ENCODE measurements at places on chromosomes 7 and 10.

GRCh38 chr10:11414314-11415038, 197.0 kb downstream of the USP6NL start:
- DNase-seq = no peak

DNA sequence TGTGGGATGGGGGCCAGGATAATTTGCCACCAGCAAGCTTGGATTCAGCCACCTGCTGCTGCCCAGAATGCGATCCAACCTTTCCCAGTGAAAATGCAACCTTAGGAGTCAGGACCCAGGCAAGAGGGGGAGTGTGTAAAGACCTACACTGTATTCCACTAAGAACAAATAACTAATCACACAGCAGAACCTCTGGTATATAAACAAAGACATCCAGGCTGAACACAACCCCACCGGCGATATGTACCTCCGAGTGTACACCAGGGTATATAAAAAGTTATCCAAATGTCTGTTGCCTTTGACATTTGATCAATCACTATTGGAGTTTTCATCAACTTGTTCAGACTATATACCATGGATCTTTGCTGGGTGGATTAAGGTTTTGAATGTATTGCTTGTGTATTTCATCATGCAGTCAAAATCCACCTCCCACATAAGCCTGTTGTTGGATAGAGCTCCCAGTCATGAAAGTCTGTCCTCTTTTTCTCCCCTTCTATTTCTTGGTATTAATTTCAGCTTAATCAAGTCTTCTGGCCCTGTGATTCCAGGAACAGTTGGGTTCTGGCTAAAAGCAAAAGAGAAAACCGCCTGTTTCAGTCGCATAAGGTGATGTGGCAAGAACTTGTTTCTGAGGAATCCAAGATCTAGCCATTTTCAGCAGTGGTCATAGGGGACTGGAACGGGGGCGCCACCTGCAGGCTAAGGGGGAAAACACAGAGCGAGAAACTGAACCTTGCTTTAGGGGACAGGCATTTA, 290.7 kb downstream of the CCDC3 start:
- peak; percentile 85 for DNase-seq

- DNase-seq = no peak
These were observed 87.9 kb downstream of the STRA8 start for GRCh38 chr7:135321556-135321955.

DNA sequence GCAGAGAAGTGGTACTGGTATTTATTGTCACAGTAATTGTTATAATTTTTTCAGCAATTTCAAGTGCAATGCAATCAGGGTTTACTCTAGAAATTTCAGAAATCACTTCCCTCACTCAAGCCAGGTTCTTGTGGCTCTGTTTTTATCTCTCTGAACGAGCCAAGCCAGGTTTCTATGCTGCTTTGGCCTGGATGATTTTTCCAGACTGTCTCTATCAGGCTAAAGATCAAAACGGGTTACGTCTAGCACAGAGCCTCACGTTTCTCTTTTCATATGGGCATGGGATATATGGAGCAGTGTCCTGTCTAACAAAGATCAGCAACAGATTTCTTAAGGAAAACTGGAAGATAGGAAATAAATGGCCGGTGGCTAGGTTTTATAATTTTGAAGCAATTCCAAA, 1105.3 kb downstream of the NRG3 start:
- no peak for DNase-seq

DNA sequence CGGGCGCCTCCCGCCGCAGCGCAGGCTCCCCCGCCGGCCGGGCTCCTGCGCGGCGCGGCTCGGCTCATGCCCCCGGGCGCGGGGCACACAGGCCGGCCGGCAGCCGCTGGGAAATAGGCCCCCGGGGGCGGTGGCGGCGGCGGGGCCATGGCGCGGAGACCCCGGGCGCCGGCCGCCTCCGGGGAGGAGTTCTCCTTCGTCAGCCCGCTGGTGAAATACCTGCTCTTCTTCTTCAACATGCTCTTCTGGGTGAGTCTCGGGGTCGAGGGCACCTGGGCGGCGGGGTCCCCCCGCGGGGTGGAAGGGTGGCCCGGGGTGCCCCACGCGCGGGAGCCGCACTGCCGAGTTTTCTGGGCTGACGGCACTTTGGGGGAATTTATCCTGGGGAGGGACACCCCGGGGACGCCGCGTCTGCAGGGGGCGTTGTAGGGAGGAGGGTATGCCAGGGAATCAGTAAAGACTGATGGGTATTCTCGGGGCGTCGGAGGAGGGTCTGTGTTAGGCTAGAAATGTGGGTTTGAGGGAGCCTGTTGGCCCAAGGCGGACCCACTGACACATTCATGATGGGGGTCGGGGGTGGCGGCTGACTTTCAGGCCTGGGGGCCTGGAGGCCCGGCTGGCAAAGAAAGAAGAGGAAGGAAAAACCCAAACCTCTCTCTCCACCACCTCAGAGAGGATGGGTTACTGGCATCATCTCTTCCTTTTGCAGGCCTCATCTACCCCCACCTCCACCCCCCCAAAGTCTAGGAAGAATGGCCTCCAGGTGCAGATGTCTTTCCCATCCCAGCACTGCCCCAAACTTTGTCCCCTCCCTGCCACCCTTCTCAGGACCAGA, 544 bp downstream of the TSPAN33 start:
- peak; percentile 6 for DNase-seq

GRCh38 chr10:12503311-12503710, 154.0 kb downstream of the CAMK1D start:
- no peak for DNase-seq

GRCh38 chr7:28893888-28894287, 64.2 kb downstream of the TRIL start:
- no peak for DNase-seq

- no peak for DNase-seq
These were observed 62.6 kb upstream of the C1GALT1 start for GRCh38 chr7:7119729-7120128.

GRCh38 chr10:90842725-90843124, 15.1 kb downstream of the HTR7 start:
- DNase-seq = no peak

DNA sequence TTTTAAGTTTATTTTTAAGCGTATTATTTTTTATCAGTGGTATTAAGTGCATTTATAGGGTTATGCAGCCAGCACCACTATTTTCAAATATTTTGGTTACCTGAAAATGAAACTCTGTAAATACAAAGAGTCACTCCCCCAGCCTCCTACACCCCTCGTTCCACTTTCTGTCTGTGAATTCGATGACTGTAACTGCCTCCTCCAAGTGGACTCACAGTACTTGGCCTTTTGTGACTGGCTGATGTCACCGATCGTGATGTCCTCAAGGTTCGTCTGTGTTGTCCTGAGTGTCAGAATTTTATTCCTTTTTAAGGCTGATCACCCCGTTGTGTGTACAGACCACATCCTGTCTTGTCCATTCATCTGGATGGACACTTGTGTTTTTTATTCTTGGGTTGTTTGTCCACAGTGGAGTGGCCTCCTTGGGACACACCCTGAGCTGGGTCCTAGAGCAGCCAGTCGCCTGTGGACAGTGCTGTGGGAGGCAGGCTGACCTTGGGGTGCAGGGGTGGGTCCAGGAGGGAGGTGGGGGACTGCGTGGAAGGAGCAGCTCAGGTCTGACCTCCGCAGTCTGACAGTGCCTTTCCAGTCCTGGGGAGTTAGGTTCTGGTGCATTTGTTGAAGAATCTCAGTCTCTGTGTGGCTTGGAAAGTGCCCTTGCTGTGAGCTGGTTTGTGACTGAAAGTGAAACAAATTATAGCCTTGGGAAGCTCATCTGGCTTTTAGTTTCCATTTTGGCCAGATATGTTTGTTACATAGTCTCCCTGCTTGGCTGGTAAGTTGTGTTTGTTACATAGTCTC, 6.9 kb downstream of the MTG1 start:
- DNase-seq = no peak

- no peak for DNase-seq
These were observed 22.3 kb downstream of the SMURF1 start for GRCh38 chr7:99121496-99122021.

- no peak for DNase-seq
These were observed 69.6 kb downstream of the SHOC2 start for GRCh38 chr10:110989016-110989415.

DNA sequence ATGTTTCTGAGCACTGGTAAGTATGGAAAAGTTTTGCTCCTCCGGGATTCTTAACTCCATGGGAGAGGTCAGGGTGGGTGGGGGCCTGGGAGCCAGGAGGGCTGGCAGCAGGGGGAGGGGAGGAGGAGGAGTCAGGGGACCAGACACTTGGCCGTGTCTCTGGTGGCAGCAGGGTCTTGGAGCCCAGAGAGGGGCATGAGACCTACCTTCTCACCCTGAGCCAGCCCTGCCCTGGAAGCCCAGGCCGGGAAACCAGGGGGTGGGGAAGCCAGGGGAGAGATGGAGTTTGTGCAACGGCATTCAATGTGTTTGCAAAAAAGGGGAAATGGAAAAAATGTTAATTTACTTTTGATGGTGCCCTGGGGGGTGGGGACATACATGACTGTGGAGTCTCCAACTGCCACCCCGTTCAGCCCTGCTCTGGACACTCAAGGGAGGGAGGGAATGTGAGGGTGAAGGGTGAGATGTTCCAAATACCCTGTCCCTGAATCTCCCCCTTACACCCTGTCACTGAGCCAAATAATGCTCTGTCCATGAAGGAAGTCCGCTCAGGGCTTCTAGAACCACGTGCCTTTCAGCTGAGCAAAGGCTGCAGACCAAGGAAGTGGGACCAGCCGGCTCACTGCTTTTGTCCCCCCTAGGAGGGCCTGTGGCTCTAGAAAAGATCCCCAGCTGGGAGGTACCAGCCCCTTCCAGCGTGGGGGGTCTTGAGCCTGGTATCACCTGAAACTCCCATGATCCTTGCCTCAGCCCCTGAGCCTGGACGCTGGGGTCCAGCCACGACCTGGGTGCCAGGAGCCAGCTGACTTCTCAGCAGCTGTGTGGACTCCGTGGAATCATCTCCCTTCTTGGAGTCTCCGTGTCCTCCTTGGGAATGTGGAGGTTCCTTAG, 48.3 kb downstream of the TMEM270 start:
- no peak for DNase-seq

- DNase-seq = no peak
These were observed 16.0 kb downstream of the PDGFA start for GRCh38 chr7:503575-504111.

- DNase-seq = no peak
These were observed 168.8 kb downstream of the TCF7L2 start for GRCh38 chr10:113118882-113119281.

DNA sequence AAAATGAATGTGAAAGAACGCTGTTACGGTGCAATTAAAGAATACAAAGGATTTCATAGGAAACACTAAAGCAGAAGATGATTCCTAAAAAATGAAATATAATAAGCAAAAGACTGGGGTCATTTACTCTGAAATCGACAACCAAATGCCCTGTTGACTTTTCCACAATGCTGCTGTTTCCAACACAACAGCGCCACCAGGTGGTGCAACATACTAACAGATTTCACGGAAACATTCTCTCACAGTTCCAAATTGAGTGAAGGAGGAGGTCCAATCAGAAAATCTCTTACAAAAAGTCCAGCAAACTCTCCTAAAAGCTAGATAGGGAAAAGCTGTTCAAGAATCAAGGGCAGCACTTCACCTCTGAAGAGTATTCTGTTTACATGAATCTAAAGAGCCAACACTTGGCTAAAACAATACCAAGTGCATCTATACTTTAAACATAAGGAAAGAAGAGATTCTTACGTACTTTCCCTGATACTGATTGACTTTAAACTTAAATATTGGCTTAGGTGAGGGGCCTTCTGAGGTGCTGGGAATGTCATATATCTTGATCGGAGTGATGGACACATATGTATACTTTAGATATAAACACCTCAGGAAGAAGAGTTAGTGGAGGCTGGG, 55.9 kb downstream of the UPF2 start:
- DNase-seq = peak; percentile 71

DNA sequence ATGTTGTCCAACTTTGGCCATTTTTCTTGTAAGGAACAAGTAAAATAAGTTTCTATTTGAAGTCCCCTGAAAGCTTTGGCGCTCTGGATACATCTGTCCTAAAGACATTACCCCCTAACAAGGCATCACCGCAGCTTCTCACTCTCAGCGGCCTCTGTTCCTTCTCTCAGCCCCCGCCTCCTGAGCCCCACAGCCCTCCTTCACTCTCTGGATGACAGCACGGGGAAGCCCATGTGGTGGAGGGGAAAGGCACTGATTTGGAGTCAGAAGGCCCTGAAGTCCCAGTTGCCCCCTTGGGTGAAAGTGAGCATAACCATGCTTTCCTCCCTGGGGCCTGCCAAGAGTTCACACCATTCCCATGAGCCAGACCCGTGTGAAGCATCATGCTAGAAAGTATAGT, 4.6 kb downstream of the H2BK1 start:
- DNase-seq = no peak

- no peak for DNase-seq
These were observed 181.8 kb downstream of the CDK14 start for GRCh38 chr7:90777886-90778285.

DNA sequence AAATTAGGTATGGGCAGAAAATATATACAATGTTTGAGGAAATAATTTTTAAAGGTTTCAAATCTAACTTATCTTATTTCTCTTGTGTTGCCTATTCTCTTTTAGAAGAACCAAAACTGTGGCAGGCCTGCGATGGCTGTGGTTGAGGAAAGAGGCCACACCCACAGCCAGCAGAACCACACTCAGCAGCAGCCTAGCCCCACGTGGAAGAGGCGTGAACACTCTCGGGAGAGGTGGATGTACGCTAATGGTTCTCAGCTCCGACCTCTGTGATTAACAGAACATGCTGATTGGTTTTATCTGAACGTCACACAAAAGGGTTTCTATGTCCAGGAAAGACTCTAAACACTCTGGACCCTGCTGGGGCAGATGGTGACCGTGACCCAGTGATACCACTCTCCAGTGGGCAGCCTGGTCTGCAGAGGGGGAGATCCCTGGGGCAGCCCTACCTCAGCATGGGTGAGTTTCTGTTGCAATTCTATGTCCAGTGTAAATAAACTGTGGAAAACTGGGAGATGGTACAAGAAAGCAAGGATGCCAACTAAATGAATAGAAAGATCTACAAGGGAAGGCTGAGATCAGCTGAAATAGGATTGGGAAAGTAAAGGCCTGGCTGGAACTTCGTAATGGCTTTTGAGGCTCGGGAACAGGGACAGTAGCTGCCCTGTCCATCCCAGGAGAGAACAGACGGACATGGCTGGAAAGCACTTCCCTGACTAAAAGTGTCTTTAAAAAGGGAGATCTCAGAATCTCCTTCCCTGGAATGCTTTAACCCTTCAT, 26.6 kb downstream of the DIP2C start:
- DNase-seq = no peak

GRCh38 chr7:116195451-116195850, 14.9 kb upstream of the TES start:
- no peak for DNase-seq

GRCh38 chr7:40815512-40815911, 680.7 kb downstream of the SUGCT start:
- no peak for DNase-seq

DNA sequence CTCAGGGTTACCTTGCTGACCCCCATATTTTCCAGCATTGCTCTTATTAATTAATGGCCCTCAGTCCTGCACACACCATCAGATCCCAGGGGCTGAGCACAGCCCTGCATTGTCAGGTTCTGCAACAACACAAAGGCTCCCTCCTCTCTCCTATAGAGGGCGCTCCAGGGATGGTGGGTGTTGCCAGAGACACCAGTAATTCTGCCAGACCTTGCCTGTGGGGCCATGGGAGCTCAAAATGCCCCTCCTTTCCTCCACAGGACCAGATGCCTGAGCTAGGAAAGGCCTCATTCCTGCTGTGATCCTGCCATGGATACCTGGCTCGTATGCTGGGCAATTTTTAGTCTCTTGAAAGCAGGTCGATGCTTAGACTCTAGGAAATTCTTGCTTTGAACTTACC, 42.8 kb upstream of the PRSS58 start:
- DNase-seq = peak; percentile 24

- no peak for DNase-seq
These were observed 82.2 kb downstream of the TSPAN12 start for GRCh38 chr7:120775755-120776154.

GRCh38 chr7:75880242-75880641, 1.4 kb downstream of the RHBDD2 start:
- DNase-seq = no peak
